ENCODE measurements at places on chromosomes 6 and 20.

DNA sequence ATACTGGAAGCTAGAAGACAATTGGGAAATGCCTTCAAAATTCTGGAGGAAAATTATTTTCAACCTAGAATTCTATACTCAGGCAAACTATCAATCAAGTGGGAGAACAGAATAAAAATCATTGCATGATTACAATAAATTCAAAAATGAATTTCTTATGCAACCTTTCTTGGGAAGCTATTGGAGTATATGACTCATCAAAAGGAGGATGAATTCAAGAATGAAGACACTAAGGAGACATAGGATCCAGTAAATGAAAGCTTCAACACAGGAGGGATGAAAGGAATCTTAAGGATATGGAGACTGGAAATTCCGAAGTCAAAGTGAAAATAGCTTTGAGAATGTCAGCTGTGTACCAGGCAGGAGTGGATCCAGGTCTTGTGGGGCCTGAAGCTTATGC, 12.6 kb upstream of the UBR2 start:
- no peak for DNase-seq

DNA sequence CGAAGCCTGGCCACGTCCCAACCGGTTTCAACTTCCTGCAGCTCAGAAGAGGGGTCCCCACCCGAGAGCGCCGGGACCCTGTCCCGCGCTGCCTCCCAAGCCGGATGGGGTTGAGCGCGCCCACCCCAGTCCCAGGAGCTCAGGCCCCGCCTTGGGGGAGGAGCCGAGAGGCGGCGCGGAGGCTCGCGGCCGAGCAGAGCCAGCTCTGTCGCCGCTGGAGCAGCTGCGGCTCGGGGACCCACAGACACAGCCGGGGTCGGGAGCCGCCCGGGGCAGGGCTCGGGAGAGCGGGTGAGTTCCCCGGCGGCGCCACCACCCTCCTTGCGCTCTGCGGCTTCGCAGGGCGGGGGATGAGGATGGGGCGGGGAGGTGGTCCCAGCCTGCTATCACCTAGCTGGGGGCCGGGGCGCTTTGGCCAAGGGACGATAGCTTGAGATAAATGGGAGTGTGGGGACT, at the start of gene PPP1R16B:
Gene PPP1R16B (plus strand): TSS at position 196 of the 456 bp plus-strand sequence. CDS start 30,229 bp downstream, outside the sequence.
- no peak for DNase-seq

DNA sequence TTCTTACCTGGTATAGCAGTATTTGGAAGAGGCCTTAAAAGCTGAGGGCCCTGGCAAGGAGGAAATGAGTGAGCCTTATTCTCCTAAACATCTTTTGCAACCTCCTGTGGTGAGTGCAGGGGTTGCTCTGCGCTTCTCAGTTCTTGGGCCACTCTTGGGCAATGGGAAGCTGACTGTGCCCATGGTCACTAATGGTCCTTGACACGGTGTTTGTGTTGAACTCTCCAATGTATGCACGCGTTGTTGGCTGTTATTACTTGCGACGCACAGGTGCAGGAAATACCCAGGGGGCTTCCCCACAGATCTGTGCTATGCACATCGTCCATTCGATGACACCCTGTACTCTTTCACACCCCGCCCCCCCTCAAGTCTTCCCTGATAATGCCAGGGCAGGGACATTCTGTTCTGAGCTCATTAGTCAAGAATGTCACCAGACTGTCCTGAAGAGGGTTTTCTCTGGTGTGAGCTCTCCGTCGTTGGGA, 79.7 kb downstream of the EDN1 start:
- DNase-seq = no peak

- peak; percentile 30 for DNase-seq
These were observed 41.8 kb downstream of the RBM38 start for GRCh38 chr20:57432862-57433491.

DNA sequence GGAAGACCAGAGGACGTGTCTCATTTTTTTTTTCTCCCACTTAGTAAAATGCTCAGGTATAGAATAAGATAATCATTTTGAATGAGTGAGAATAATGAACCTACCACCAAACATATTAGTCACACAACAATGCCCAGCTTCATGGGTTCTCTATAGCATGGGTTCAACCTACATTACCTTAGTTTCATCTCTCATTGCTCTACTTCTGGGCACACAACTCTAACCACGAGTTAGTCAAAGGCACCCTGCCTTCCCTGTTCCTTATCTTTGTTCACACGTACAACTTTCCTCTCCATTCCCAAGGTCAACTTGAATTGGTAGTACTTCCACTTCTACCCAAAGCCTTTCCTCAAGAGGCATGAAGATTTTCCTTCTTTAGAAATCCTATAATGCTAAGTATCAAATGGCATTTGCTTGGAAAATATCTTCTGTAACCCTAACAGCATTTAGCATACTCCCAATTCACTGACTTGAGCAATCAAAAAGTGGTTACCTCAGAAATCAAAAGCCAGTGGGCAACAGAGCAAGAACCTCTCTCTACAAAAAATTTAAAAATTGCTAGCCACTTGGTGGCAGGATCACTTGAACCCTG, 20.9 kb downstream of the DEK start:
- no peak for DNase-seq

DNA sequence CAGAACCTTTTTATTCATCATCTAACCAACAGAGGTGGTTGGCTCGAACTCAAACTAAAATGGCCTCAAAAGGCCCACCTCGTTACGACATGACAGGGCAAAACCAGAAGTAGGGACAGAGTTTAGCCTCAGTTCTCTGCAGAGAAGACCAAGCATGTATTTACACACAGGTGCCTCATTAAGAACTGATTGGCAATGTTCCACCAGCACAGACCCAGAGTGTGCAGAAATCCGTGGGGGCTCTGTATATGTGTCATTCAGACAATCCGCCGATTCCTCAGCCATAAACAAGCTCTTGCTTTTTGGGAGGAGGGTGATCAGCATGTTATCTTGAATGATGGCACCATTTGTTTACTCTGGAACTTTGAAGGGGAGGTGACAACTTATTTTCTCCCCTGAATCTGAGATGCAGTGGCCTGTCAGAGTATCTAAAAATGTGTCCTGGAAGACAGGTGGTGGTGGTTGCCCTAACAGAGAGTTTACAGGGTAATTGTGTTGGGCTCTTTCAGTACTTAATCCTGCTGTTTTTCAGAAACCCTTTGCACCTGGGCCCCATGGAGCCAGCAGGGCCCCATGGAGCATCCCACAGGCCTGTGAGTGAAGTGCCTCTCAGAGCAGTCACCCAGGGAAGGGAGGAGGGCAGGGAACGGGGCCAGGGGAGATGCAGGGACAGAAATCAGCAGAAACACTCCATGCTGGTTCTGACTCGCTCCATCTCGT, 29.1 kb upstream of the C20orf203 start:
- no peak for DNase-seq

DNA sequence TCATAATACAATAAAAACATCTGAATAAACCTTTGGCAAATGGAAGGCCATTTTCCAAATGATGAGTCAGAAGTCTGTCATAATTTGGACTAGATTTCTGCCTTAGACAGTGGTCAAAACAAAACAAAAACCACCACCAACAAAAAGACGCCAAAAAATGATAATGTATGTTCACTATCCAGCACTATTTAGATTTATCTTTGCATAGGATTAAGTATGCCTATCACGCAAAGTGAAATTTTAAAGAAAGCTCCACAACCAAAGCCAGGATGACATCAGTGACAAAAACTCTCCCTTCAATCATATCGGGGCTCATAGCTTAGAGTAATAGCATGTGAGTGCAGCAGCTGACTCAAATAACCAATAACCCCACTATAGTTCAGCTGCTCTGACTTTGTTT, 201.9 kb downstream of the MOXD1 start:
- no peak for DNase-seq

DNA sequence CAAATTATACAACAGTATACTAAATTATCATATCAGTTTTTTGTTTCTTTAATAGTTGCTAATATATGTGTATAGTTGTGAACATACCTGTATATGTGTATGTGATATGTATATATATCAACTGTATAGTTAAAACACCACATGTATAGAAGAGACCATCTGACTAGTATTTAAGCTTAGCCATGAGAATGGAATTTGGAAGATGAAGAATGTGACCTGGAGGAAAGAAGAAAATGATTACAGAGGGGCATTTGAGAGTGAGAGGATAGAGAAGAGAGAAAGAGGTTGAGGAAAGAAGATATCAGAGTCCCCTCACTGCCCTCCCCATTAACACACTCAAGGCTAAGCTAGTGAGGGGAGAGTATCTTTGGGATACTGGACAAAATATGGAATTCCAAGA, 335.9 kb downstream of the BCKDHB start:
- DNase-seq = no peak

DNA sequence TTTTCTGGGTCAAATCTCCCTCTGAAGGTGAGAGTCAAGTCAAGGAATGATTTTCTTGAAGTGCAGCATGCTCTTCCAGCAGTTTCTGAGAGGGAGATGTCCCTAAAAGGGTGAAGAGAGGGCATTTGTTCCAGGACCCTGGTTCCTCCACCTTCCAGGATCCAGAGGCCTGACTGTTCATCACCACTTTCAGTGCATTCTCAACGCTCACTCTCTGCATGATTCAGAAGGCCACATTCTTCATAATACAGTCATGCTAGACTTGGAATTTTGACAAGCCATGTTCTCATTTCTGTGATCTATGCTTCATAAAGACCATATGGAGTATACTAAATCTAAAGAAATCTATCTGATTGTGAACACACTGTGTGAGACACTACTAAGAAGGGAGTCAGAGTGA, 85.1 kb downstream of the PDE7B start:
- no peak for DNase-seq

- DNase-seq = no peak
These were observed 37.9 kb downstream of the VSTM2L start for GRCh38 chr20:37940858-37941257.

DNA sequence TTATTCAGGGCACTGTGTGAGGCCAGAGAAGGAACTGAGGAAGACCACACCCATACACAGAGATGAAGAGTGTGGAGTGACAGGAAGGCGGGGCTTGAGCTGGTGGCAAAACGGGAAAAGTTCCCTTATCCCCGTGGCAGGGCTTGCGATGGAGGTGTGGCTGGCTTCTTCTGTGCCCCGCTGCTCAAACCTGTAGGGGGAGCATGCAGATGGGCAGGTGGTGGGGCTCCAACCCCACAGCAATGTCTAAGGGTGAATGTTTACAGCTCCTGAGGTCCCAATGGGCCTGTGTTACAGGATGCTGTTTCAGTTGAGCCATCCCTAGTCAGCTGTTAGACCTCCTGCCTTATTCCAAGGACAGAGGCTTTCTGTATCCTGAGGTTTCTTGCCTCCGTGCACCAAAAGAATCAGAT, 105.9 kb downstream of the LY86 start:
- no peak for DNase-seq

GRCh38 chr20:20712004-20712473, 405 bp downstream of the RALGAPA2 start:
- DNase-seq = no peak

- no peak for DNase-seq
These were observed 111.3 kb downstream of the BCKDHB start for GRCh38 chr6:80217794-80218193.

- no peak for DNase-seq
These were observed 868 bp downstream of the SAMD10 start for GRCh38 chr20:63978319-63979228.

GRCh38 chr6:66533921-66534404, 826.9 kb upstream of the EYS start:
- no peak for DNase-seq

DNA sequence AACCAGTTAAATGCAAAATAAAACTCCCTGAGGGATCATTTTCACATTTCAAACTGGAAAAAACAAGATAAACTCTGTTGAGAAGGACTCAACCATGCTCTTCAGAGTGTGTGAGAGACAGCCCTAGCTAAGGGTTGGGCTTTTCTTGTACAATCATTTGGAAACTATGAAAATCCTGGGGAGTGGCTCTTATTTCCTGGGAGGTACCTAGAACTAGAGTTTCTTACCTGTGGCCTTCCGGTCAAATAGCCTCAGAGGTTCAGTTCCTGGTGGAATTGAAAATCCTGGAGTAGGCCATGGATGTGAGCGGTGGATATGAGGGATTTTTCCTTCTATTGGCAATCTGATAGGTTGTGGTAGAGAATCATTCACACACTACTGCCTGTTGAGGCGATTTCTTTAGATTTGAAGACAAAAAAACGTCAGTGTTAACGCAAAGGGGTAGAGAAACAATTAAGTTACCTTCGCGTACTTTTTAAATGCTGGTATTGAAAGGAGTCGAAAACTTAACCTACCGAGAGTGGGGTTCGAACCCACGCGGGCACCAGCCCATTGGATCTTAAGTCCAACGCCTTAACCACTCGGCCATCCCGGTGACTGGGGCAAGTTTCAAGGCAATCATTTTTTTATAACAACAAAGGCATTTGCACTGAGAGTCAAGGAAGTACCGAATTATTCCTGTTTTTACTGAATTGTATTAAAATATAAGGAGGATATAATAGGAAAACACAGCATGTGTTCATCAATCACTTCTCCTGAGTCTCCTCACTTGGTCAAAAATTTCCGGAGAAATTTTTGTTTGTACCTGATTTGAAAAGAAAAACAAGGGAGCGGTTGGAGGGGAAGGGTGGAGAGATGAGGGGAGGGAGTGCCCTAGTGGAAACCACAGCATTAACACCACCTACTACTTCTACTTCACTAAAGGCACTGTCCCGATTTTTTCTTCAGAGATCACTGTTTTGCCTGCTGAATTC, 191.3 kb downstream of the OR2B2 start:
- no peak for DNase-seq
